ENCODE measurements at places on chromosomes 5 and 9.
A peak's percentile ranks its signal among the peaks of the same experiment; 100 is the strongest.

GRCh38 chr9:99466104-99466503, 244.0 kb downstream of the SEC61B start:
- no peak for DNase-seq

- no peak for DNase-seq
Measured at GRCh38 chr5:172910828-172911627, 48.2 kb upstream of the RPL26L1 start.

DNA sequence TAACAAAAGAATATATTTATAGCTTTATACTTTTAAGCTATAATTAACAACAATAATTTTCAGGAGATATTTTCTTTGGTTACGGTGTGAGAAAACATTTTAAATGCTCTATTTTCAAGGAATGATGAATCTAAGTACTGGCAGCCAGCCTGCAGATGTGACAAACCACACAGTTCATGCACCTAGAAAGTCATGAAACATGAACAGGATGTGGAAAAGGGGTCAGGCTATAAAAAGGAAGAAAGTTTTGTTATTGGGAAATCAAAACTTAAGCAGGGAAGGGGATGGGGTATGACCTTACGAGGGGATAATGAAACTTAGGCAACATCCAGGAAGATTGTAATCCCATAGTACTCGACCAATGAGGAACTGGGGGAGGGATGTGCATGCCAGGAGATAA, 508.7 kb upstream of the GRAMD2B start:
- DNase-seq: no peak

GRCh38 chr5:108801776-108802175, 54.1 kb downstream of the FER start:
- DNase-seq: no peak

DNA sequence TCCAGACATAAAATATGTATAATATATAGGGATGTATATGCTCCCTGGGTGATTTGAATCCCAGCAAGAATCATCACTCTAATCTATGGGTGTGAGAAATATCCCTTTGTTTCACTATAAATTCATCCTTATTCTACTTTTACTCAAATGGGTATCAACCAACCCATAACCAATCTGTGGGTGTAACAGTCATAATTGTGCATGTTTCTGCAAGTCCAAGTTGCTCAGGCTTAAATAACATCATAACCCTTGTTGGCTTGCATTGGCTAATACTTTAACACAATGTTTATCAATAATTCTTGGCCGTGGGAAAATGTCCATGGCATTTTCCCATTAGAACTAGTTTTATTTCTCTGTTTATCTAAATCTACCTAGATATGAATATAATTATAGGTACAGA, 530.5 kb upstream of the TLE4 start:
- no peak for DNase-seq

DNA sequence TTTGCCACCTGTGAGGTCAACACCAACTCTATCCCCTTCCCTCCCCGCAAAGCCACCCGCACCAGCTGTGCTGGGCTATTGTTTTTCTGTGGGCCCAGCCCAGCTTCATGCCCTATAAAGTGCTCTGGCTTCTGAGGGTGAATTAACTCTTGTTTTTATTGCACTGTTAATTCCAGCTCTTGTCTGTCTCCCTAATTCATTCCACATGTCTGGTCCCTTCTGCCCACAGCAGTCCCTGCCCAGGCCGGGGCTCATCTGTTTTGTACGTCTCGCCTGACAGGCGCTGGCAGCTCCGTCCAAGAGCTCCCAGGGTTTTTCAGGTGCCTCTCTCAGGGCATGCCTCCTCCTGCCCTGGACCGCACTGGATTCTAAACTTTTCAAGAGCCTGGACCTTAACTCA, 118.9 kb downstream of the PDZD2 start:
- no peak for DNase-seq

DNA sequence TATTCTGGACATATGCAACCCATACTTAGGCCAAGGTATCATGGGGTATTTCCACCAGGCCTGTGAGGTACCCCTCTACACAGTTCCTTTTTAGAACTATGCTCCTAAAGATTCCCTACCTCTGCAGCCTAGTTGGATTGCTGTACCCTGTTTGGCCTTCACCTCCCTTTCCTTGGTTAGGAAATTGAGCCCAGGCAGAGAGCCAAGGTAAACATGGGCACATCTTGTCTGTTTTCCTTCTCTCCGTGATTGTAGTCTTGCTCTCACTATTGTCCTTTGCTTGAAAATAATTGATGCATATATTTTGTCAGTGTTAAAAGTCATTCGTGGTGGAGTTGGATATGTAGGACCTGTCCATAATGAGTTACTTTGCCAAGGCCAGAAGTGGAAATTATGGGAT, 26.7 kb downstream of the BDP1 start:
- no peak for DNase-seq

- DNase-seq: no peak
Measured at GRCh38 chr9:14021871-14022525, 291.9 kb downstream of the NFIB start.

DNA sequence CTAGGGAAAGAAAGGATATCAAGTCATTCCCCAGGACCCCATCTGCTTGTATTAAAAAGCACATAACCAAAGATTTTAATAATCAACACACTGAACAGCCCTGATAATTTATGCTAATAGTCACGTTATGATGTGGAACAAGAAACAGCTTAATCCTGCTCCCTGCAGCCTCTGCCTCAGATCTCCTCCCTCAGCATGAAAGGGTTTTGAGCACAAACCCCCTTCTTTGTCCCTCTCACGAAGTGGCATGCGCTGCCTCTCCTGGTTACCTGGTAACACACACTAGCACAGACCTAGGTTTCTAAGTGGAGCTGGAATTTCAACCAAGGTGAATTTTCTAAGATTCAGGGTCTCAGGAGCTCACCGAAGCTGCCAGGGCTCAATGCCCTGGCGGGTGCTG, 5.1 kb downstream of the IGFBPL1 start:
- no peak for DNase-seq

GRCh38 chr5:14184082-14184481, 40.9 kb downstream of the TRIO start:
- DNase-seq: no peak

DNA sequence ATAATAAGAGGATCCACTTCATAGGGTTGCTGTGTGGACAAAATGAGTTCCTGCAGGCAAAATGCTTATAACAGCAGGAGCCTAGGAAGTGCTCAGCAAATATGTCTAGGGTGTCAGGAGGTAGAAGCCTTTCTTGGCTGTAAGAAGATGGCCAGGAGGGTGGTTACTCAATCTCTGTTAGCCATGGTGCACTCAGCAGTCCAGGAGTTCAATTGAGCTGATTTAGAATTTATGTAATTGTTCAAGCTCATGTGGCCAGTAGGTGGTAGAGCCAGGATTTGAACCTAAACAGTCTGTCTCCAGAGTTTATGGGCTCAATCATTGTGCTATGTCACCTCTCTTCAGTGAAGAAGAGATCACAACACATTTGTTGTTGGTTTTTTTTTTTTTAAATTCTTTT, 381.2 kb downstream of the KIF4B start:
- no peak for DNase-seq

- DNase-seq: no peak
Measured at GRCh38 chr5:126508962-126509279, 85.7 kb downstream of the GRAMD2B start.

DNA sequence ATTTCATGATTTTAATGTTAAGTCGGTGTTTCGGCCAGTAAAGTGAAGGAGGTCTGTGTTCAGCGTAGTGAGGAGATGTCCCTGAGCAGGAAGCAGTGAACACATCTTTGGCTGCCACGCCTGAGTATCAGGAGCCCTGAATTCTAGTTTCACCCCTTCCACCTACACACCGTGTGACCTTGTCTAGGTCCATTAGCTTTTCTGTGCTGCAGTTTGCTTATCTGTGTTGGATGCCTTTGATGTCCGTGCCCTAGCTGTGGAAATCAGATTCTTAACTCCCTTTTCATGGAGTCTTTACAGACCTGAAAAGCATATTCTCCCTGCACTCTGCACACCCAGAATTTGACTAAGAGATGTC, 601 bp downstream of the FBXO38 start:
- peak; percentile 10 for DNase-seq

GRCh38 chr9:14056316-14056861, 257.6 kb downstream of the NFIB start:
- DNase-seq: no peak

DNA sequence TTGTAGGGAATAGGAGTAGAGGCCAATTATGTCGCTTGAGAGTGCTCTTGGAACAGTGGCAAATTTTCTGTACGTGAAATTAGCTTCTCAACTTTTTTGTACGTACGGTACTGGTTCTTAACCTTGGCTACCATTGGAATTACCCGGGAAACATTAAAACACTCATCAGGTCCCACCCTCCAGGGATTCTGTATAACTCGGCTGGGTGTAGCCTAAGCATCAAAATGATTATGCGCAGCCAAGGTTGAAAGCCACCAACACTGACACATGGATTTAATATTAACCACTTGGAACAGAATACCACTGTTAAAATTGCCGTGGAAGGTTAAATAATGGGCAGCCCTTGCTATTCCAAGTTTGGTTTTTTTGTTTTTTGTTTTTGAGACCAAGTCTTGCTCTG, 17.4 kb downstream of the DNAJA1 start:
- no peak for DNase-seq

DNA sequence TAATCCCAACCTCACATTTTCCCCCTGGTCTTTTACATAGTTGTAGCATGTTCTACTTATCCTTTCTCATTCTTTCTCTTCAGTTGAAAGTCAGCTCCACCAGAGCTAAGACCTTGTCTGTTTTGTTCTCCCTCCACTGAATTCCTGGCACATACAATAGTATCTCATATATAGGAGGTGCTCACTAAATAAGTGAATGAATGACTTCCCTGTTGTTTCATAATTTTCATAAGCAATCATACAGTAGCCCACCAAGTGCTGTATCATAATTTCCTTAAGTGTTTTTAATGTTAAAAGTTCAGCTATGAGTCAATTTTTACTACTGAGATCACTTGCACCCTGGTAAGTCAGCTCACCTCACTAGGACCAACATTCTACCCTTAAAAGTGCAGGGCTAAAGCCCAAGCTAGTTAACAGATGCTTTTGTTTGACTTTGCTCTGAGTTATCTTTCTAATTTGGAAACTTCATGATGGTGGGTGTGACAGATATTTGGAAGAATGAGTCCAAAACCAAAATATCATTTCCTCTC, 27.6 kb downstream of the TMEM245 start:
- no peak for DNase-seq

GRCh38 chr5:110963495-110963894, 108.0 kb upstream of the TSLP start:
- DNase-seq: no peak

- DNase-seq: no peak
Measured at GRCh38 chr9:4559261-4560182, 69.3 kb downstream of the SLC1A1 start.

DNA sequence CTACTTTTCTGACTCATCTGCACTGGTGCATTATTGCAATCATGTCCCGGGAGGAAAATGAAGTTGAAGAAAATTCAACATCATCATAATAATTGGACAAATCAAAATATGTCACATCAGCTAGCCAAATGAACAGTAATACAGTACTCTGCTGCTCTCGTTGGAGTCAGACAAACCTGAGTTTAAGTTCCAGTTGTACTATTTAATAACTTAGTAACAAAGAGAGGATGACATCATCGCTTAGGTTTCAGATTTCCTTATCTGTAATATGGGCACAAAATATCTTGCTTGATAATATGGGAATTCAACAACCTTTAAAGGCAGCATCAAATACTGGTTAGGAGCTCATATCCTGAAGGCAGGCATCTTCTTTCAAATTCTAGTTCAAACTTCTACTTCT, 1248.9 kb upstream of the ACO1 start:
- DNase-seq: no peak

- no peak for DNase-seq
Measured at GRCh38 chr5:174204535-174205313, 159.2 kb downstream of the NSG2 start.

DNA sequence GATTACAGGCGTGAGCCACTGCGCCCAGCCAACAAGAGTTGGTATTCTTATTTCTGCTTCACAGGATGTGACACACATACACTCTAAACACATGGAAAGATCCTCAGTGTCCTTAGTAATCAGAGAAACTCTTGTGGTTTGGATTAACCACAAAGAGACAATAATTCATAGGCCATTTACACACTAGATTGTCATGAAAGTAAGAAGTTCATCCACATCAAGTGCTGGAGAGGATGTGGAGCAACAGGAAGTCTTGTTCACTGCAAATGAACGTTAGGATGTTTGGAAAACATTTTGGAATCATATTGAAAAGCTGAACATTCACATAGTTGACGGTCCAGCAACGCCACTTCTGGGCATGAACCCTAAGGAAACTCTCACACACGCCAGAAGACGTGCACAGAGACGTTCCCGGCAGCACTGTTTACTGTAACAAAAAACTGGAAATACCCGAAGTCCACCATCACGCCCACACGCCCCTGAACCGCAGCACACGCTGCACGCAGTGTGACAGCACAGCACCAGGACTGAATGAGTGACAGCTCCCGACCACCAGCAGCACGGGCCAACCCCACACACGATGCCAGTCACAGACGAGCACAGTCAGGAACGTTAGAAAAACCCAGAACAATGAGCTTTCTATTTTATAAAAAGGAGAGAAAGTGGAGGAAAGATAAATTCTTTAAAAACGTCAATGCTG, 87.6 kb downstream of the COL23A1 start:
- no peak for DNase-seq

GRCh38 chr5:56323505-56323904, 90.4 kb upstream of the ANKRD55 start:
- peak; percentile 26 for DNase-seq

- no peak for DNase-seq
Measured at GRCh38 chr9:106467865-106468164, 395.2 kb upstream of the ZNF462 start.

GRCh38 chr9:98924946-98925820, 18.5 kb upstream of the COL15A1 start:
- no peak for DNase-seq

GRCh38 chr5:176379881-176380280, 8.5 kb downstream of the NOP16 start:
- DNase-seq: no peak

DNA sequence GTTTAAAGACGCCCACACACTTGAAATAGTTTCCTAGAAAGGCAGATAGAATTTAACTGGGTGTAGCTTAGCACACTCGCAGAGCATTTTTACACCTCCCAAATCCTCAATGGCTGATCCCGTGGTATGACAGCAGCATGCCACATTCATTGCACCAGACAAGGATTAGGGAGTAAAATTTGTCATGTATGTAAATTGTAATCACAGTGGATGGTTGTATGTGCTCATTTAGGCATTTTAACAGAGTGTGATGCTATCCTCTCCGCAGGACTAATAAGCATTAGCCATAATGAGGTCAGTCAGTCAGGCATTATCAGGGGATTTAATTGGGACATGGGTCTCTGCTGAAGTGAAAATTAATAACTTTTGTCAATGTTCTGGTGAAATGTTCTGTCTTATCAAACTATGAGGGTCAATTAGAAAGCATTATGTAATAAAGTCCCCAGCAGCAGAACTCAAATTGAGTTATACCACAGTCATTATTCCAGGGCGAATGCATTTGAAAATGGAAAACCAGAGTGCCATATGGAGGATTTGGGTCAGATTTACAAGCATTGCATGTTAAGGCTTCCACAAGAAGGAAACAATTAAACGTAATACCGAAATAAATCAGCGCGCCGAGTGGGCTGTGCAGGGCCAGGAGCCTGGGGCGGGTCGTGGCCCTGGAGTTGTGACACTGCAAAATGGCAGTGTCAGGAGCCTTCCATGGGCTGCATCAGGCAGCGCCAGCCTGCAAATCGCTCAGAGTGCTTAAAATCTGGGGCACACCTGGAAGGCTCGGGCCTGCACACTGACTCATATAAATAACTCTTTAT, 602.2 kb downstream of the BNC2 start:
- DNase-seq: no peak
